ENCODE measurements at places on chromosomes 4 and X.

- DNase-seq = peak; percentile 41
Measured at GRCh38 chr4:173301518-173302201, 32.5 kb downstream of the HMGB2 start.

GRCh38 chrX:50581405-50581804 is 110.8 kb upstream of the DGKK start:
- no peak for DNase-seq

DNA sequence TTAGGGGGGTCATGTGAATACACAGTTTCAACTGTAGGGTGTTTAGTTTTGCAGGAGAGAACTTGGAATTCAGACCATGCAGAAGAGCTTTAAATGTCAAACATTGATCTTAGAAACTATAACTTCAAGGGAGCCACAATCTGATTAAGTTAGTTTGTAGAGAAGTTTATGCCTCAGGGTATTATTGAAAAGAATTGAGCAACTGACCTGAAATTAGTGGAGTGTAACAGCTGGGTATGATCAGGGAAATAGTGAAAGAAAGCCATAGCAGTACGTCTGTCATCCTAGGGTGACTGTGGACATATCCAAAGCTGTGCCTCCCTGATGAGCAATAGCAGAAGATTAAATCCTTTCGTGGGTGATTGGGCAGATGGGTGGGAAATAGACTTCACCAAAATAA is 63.8 kb downstream of the FAM47B start:
- no peak for DNase-seq

GRCh38 chr4:186264660-186265059 is 1.3 kb upstream of the F11 start:
- no peak for DNase-seq

GRCh38 chr4:18980516-18981233 is 959.1 kb upstream of the LCORL start:
- peak; percentile 79 for DNase-seq

GRCh38 chr4:25258980-25259578 is 25.2 kb downstream of the PI4K2B start:
- no peak for DNase-seq

- peak; percentile 13 for DNase-seq
Measured at GRCh38 chrX:37677765-37678164, 7.8 kb upstream of the XK start.

DNA sequence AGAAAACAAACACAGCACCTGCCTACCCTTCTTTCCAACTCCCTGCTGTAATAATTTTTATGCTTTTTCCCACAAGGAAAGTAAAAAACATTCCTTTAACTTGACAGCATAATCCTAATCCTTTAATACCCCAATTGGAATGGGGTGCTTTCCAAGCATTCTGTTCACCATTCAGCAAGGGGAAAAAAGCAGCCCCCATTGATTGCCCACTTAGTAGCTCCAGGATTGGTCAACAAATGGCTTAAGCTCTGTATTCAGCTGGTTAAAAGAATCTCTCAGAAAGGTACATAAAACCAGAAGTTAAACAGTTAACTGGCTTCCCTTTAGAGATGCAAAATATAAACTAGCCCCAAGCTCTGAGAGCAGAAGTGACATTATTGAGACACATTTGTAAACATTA is 194.8 kb upstream of the ATOH1 start:
- DNase-seq = no peak

- DNase-seq = no peak
Measured at GRCh38 chr4:138291431-138291830, 49.3 kb upstream of the SLC7A11 start.

DNA sequence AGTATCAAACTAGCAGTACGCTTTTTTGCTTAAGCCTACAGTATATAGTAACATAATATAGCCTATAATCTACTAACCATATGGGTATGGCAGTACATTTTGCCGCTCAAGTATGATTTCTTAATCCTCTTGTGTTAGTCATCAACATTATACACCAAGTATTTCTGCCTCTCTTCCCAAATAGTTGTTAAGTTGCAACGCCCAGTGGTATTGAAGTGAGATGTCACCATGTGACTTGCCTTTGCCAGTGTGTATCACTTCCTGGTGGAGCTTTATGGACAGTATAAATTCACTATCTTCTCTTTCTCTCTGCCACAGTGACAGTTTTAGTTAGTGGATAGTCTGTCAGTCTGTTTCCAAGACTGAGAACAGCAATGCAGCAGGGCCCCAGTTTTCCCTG is 535.5 kb downstream of the PDHA2 start:
- DNase-seq = no peak

- DNase-seq = peak; percentile 69
Measured at GRCh38 chr4:47465004-47465403, 1.5 kb upstream of the COMMD8 start.

GRCh38 chrX:149511081-149511480 is 6.0 kb upstream of the IDS start:
- DNase-seq = no peak

GRCh38 chrX:137565921-137566745 is at the start of gene ZIC3:
Gene ZIC3 (plus strand): TSS chrX:137566127. CDS start chrX:137566692, 565 bp downstream.
- DNase-seq = no peak

- DNase-seq = no peak
Measured at GRCh38 chr4:99485212-99485611, 25.6 kb upstream of the C4orf17 start.

DNA sequence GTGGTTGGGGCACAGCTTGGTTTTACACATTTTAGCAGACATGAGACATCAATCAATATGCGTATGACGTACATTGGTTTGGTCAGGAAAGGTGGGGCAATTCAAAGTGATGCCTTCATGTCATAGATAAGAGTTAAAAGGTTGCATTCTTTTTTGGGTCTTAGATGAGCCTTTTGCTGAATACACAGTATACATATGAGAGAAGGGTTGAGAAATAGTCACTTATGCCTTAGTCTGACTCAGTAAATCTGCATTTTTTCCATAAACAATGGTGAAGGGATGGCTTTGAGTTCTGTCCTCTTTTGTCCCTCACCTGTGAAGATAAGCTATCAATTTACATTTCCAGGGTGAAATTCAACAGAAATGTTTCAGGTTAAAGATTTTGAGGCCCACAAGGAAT is 43.9 kb upstream of the UGT2B15 start:
- no peak for DNase-seq

GRCh38 chr4:159015841-159016240 is 87.0 kb upstream of the RAPGEF2 start:
- DNase-seq = no peak

DNA sequence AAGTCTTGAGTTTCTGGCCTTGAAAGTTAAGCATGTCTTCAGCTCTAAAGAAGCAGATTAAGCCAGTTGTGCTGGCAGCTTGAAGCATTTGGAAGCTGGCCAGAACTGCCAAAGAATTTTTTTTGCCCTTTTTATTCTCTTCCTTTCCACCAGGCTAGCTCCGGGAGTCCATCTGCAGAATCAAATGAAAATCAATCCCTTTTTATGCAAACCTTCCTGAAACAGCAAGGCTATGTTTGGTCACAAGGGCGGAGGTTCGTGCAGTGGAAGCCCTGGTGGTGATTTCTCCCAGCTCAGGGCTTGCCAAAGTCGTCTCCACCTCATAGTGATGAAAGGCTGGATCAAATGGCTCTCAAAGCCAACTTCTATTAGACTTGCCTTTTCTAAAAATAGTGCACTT is 21.6 kb upstream of the C4orf54 start:
- DNase-seq = no peak

GRCh38 chr4:68256284-68256683 is 10.8 kb upstream of the TMPRSS11B start:
- no peak for DNase-seq

DNA sequence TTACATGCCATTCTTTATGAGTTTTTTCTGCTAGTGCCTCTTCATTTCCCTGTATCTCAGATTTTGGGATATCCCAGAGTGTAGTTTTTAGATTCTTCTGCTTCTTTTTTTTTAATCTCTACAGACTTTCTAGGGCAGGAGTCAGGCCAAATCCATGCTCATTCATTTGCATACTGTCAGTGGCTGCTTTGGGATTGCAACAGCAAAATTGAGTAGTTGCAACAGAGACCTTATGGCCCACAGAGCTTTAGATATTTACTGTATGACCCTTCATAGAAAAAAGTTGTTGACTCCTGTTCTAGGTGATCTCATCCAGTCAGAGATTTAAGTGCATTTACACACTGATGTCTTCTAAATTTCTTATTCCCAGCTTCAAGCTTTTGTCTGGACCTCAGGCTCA is 35.3 kb downstream of the ARFIP1 start:
- DNase-seq = no peak

DNA sequence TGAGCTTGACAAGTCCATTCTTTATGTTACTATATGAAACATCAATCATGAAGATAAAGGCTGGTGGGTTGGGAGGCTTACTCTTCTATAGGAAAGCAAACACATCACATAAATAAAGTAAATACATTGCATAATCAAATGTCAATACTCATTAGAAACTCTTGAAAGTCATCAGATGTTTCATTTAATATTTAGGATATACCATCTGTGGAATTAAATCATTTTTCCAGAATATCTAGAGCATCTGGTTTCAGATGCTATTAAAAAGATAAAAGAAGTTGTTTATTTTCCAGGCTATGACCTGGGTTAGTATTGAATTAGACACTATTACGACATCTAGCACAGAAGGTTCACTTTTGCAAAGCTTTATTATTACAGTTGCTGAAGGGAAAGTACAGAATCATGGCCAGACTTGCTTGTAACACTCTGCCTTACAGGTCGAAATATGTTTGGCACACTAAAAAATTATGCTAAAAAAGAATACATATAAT is 72.6 kb downstream of the METTL14 start:
- DNase-seq = no peak

DNA sequence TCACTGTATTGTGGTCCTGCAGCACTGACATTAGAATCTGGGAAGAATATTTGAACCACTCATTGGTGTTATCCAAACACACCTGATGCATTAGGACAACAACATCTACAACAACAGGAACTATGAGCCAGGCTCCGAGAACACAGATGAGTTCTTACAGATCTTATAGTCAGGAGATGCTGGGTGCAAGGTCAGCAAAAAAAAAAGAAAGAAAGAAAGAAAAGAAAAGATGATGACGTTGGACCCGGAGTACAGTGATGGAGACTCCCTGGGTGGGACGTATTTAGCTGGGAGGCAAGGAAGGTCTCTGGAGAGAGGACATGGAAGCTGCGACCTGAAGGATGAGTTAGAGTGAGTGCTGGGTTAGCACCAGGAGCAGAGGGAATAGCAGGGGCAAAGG is 17.8 kb upstream of the MAN2B2 start:
- no peak for DNase-seq

DNA sequence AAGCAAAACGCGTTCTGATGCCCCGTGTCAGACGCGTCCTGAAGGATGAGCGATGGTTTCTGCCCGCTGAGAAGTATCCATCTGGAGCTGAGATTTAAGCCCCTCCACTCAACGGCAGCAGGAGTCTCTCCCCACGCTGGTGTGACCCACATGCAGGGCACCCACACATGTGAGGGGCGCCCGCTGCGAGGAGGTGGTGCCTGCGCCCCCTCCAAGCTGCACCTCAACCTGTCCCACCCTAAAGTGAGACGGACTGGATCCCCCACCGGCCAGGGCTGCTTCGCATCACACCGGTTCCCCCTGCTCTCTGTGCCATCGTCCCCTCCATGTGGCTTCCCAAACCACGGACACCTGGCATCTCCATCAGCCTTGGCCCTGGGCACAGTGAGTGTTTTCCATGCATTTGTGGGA is 4.5 kb upstream of the PDE6B start:
- no peak for DNase-seq

DNA sequence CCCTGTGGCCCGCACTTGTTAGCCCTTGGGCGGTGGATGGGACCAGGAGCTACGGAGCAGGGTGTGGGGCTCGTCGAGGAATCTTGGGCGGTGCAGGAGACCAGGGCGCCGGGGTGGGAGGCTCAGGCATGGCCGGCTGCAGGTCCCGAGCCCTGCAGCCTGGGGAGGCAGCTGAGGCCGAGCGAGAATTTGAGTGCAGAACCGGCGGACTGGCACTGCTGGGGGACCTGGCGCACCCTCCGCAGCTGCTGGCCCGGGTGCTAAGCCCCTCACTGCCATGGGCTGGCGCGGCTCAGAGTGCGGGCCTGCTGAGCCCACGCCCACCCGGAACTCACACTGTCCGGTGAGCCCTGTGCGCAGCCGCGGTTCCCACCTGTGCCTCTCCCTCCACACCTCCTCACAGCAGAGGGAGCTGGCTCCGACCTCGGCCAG is 73.6 kb upstream of the TLL1 start:
- DNase-seq = no peak

DNA sequence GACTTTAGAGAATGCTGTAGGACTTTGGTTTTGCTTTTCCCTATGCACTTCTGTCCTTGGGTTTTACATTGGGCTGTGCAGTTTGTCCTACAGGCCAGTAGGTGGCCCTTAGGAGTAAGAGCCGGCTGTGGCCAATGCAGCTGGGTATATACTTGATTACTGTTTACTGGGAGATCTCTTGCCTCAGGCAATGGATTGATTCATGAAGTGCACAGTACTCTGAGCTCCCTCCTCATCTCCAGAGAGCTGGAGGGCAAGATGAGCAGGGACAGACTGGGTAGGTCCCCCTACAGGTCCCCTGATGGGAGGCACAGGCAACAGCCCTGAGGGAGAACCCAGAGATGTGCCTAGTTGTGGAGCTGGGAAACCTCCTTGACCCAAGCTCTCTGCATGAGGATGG is 103.8 kb upstream of the QRFPR start:
- peak; percentile 58 for DNase-seq

- DNase-seq = peak; percentile 73
Measured at GRCh38 chr4:53804719-53805118, 213.4 kb upstream of the LNX1 start.

- DNase-seq = no peak
Measured at GRCh38 chr4:153741541-153741940, 18.3 kb downstream of the RNF175 start.

GRCh38 chr4:39750216-39750615 is 52.3 kb downstream of the UBE2K start:
- DNase-seq = no peak

- no peak for DNase-seq
Measured at GRCh38 chrX:104253567-104254441, 929 bp downstream of the ESX1 start.

GRCh38 chrX:71992711-71993110 is 82.1 kb downstream of the NHSL2 start:
- peak; percentile 9 for DNase-seq

- no peak for DNase-seq
Measured at GRCh38 chrX:2614911-2615310, 76.2 kb upstream of the CD99 start.

- no peak for DNase-seq
Measured at GRCh38 chrX:53065104-53065503, 16.5 kb downstream of the GPR173 start.

GRCh38 chr4:142959173-142959572 is 113.1 kb upstream of the INPP4B start:
- DNase-seq = no peak

DNA sequence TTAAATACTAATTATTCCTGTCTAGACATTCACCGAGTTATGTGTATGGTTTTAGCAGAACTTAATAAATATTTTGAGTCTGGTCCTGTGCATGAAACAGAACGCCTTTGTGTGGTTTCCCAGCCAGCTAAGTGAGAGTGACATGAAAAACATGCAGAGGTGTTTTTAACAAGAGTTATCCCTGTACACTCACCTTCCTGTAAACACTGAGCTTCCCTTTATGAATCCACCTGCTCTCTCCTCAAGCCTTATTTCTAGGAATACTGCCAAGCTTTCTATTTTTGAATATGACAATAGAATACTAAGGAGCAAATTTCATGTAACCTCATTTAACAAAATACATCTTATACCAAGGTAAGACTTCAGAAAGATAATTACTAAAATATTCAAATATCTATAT is 270.3 kb upstream of the CTSO start:
- no peak for DNase-seq

Measured in GM12865 (cell line).